Kidney glomerular epithelial cell (primary cell): ENCODE measurements at places on chromosomes 3 and 15.

DNA sequence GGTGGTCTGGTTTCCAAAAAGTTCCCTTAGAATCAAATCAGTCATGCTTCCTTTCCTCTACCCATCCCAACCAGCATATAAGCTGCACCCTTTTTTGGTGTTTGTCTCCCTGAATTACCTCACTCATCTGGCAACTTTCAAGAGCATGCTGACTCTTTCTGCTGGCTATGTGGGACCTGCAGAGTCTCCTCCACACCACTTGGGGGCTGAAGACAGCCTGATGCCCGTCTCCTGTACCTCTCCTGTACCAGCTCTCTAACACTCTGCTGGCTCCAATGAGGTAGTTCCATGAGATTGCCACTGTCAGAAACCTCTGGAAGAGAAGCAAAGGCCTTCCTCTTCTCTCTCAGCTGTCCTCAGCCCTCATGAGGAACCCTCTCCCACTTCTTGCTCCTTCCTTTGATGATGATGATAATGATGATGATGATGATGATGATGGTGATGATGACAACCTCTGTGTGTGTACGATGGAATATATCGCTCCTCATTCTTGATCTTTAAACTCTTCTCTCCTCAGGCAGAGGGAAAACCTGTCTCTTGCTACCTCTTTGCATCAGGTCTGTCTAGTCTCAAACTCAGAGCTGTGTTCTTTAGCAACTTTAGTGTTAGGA lies 257.5 kb downstream of the ZNF621 start:
- no peak for DNase-seq

DNA sequence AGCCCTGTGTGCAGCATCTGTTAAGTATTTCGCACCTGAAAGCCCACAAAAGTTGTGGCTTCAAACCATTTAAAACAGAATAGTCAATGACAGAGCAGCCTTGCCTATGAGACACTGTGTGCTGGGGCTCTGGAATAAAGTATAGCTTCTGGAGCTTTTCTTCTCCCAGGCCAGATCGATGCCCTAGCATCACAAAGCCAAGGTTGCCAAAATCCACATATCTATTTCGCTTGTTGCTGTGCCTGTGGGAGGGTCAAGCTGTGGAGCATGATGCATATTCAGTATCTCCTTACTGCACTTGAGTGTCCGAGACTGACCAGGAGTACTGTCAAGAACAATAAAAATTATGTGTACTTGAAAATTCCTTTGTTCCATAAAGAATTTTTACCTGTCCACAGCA lies 7.6 kb downstream of the PLOD2 start:
- DNase-seq = no peak

DNA sequence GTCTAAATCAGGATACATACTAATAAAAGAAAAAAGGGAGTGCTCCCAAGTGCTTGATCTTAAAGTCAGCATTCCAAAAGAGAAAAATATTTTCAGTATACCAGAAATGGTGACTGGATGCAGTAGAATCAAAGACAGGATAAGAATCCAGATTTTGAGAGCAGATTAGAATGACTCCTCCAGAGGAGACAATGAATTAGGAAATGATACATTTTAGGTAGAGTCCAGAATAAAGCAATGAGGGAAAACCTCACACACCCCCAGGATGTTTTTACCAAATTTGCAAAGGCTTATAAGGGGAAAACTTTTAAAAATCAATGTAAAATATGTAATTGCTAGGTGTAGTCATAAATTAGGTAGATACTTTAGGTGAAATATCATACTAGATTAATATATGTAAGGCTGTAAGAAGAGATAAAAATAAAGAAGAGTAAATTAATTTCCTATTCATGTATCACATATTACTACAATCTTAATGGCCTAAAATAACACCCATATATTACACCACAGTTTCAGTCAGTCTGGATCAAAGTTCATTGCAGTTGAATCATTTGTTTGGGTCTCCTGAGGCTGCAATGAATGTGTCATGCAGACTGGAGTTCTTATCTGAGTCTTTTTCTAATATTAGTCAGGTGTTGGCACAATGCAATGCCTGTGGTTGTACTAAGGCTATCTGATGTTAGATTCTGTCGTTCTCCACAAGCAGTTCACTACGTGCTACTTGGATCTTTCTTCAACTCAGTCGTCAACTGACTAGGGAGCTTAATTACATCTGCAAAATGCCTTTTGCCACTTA lies 547.8 kb upstream of the EPHA6 start:
- DNase-seq = no peak

DNA sequence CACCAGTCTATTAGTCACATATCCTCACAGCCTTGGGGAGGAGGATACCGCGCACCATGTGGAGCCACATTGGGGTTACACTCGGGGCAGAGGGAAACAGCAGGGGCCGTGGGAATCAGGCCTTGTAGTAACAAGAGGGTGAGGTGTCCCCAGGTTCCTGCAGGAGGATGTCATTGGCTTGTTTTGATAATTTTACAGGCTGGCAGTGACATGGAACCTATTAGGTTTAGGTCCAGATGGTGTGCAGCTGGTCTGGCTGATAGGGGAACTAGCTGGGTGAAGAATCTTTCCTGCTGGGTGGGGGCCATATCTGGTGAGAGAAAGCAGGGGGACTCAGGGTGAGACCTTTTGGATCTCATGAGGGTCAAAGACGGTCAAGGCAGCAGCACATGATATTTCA lies 9.8 kb upstream of the MEF2A start:
- DNase-seq = no peak

- DNase-seq = peak; percentile 3
Measured at GRCh38 chr15:62068071-62068809, 1.5 kb downstream of the C2CD4A start.
